ENCODE measurements at places on chromosomes 16 and 17.

- DNase-seq, result no peak
These were observed 260.7 kb downstream of the MAF start for GRCh38 chr16:79339863-79340262.

DNA sequence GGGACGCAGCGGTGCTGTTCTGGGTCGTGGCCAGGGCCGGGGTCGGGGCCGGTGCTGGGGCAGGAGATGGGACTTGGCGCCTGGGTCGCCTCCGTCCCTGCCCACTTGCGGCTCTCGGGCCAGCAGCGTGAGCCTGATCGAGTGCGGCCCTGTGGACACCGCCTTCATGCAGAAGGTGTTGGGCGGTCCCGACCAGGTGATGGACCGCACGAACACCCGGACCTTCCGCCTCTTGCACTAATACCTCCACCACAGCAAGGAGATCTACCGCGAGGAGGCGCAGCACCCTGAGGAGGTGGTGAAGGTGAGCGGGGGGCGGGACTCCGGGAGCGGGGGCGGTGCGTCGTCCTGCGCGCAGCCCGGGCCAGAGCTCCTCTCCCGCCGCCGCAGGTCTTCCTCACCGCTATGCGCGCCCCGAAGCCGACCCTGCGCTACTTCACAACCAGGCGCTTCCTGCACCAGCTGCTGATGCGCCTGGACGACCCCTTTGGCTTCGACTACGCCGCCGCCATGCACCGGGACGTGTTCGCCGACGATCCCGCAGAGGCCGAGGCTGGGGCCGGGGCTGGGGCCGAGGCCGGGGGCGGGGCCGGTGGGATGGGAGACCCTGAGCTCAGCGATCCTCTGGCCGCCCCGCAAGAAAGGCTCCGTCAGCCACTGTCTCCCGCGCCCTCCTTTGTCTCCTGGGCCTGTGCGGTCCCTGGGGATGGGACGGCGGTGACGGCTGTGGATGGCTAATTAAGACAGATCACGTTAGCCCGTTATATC lies 4.5 kb upstream of the HSD17B1 start:
- DNase-seq, result no peak

- DNase-seq, result no peak
These were observed 789 bp upstream of the CTRL start for GRCh38 chr16:67932462-67932840.

GRCh38 chr16:53415504-53415903 lies 18.8 kb upstream of the RBL2 start:
- DNase-seq, result no peak

DNA sequence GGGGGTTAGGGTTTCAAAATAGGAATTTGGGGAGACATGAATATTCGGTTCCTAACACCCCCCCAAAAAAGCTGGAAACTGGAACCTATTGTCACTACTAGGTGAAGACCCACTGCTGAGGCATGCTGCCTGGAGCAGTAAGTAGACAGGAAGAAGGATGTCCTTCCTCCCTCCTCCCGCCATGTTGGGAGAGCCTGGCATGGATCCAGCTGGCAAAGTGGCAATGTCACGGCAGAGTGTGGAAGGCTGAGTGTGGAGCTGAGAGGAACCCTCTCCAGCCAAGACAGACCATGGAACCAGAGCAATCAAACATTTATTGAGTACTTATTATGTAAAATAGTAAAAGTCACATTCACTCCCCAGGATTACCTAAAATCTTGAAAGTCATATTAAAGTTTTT lies 49.0 kb downstream of the CCDC182 start:
- DNase-seq, result no peak

- no peak for DNase-seq
These were observed 4.9 kb downstream of the SLC35G3 start for GRCh38 chr17:35189291-35189690.

DNA sequence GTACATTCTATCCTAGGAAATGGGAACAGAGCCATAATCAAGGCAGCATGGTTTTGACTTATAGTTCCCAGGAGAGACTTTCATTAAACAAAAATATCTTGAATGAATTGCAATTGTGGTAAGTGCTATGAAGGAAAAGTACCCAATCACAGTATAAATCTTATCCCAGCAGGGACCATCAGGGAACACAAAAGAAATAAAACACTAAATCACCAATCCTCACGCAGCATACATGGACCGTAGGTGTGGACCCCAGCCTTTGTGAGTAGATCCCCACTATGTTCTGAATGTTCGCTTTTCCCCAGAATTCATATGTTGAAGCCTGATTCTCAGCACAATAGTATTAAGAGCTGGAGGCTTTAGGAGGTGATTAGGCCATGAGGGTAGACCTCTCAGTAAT lies 925.0 kb upstream of the RBFOX1 start:
- no peak for DNase-seq

- peak; percentile 62 for DNase-seq
These were observed 2.2 kb upstream of the KRT19 start for GRCh38 chr17:41530062-41531048.

GRCh38 chr16:67661101-67661761 lies 471 bp downstream of the PARD6A start:
- DNase-seq, result no peak

GRCh38 chr17:34366010-34366409 lies 3.0 kb upstream of the CCL1 start:
- no peak for DNase-seq

DNA sequence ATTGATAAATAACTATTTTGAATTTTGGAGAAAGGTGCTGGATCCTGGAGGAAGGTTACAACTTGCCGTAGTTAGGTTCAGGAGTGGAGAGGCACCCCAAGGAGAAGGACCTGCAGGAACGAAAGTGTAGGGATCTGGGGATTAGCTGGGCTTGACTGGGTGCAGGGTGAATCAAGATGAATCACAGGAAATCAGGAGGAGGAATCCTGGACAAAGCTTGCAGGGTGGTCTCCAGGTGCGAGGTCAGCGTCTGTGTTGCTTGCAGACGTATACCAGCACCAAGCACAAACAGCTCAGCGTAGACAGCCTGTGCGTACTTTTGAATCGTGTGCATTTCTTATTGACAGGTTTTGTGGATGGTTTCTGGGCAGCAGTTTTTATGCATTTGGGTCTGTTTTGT lies 144.3 kb downstream of the MSI2 start:
- DNase-seq, result no peak

GRCh38 chr17:27462149-27462548 lies 5.9 kb downstream of the KSR1 start:
- no peak for DNase-seq

DNA sequence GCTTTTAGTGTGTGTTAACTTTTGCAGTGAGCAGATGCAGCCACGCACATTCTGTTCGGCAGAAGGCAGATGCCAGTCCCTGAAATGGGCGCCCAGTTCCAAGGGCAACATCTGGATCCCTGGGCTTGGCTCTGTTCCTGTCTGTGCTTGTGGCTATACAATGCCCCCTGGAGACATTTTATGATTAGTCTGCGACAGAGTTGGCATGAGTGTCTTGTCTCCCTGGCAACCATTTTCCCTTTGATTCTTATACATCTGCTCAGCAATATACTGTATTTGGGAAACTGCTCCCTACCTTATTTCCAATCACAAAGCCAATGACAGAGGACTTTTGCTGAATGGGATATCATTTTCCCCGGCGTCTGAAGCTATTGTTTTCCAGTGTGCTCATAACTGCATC lies 1629.5 kb upstream of the GOT2 start:
- no peak for DNase-seq
